ENCODE measurements at places on chromosomes 2 and 18.

GRCh38 chr2:157173740-157174184 is 83.7 kb upstream of the GALNT5 start:
- no peak overlapping the region for H3K4me3 ChIP-seq
- no peaks in the 10 kb centered on the region for H3K27me3 ChIP-seq
- peaks cover 6% of the 10 kb centered on the region for H3K4me1 ChIP-seq
- no peak overlapping the region for H3K27ac ChIP-seq
- DNase-seq = no peak
- no peaks in the 10 kb centered on the region for H3K36me3 ChIP-seq

DNA sequence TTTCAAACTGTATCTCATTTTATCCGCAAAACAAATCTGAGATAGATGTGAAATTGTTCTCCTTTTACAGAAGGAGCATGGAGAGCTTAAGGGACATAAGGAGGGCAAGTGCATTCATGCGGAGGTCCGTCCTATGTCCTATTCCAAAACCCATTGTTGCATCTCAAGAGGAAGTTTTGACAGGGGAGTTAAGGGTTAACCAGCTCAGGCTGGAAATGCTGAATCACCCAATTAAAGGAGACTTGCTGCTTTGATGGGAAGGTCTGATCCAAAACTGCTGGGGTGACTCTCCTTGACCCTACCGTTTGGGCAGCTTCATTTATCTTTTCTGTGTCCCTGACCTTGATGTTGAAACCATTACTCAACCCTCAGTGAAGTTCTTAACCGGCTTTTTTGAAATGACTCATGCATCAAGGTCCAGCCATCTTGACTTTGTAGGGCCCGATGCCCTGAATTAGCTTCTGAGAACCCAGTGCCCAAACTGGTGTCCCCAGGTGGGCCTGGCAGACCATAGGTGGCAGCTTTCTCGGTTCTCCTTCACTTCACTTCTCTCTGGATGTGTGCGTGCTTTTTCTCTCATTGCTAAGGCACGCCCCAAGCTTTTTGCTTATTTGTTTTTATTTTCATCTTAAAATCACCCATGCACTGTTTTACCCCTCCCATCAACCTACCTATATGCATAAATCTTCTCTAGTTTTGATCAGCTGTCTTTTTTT is 15.9 kb upstream of the TXNDC2 start:
- no peaks in the 10 kb centered on the region for H3K27me3 ChIP-seq
- H3K36me3 ChIP-seq = peaks cover 4% of the 10 kb centered on the region
- DNase-seq = no peak
- peak overlapping the region; percentile 46 for H3K4me3 ChIP-seq

DNA sequence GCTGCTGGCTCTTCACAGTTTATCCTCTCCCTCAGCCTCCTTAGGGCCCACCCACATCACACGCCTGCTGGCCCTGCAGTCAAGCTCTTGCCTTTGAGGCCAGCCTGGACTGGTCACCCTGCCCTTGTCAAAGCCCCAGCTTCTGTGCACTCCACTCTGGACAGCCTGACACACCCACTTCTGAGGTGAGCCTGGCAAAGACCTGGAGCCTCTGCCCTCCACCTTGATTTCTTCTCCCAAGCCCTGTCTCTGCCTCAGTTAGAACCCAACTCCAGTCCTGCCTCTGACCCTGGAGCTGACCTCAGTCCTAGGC is 37.0 kb upstream of the TAF1B start:
- H3K4me1 ChIP-seq = peaks cover 8% of the 10 kb centered on the region
- H3K27me3 ChIP-seq = no peaks in the 10 kb centered on the region
- no peak overlapping the region for H3K4me3 ChIP-seq
- H3K36me3 ChIP-seq = no peaks in the 10 kb centered on the region
- H3K27ac ChIP-seq = no peak overlapping the region

GRCh38 chr2:127176371-127177311 is 43.5 kb downstream of the CYP27C1 start:
- H3K27ac ChIP-seq = no peak overlapping the region
- peaks cover 7% of the 10 kb centered on the region for H3K27me3 ChIP-seq
- no peaks in the 10 kb centered on the region for H3K36me3 ChIP-seq
- H3K4me3 ChIP-seq = no peak overlapping the region
- peaks cover 17% of the 10 kb centered on the region for H3K4me1 ChIP-seq
- no peak for DNase-seq

DNA sequence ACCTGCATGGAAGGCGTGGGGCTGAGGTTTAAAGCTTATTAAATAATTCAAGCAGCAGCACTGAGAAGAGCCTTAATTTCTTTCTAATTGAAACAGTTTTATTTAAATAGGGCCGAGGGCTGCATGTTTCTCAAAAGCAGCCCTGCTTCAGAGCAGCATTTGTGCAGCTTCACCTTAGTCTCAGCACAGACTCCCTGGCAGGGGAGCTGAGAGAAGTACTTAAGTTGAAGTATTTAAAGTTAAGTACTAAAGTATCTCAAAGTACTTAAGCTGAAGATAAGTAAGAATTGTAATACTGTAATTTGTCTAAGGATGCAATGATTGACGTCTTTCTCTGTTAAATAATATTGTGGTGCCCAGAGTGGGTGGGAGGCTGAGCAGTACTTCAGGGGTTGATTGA is 31.4 kb downstream of the IMPA2 start:
- DNase-seq = no peak
- peaks cover 11% of the 10 kb centered on the region for H3K36me3 ChIP-seq
- H3K27ac ChIP-seq = no peak overlapping the region
- peaks cover 31% of the 10 kb centered on the region for H3K4me1 ChIP-seq
- H3K27me3 ChIP-seq = no peaks in the 10 kb centered on the region

DNA sequence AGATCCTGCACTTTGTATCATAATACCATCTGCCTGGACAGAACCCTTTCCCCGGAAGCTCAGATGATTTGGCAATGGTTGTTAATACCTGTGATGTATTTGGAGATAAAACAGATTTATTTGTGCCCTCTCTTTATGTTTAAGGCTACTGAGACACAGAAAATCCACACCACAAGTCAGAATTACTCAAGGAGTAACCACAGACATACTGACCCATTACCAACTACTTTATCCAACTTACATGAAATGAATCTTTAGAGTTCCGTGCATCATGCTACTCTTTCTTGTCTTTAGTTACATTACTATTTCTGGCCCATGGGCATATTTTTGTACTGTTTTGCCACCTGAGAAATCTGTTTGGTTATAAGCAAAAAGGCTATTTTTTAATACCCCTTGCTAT is 384.0 kb downstream of the STK39 start:
- no peak overlapping the region for H3K27ac ChIP-seq
- H3K4me1 ChIP-seq = peaks cover 15% of the 10 kb centered on the region

GRCh38 chr18:49757513-49758262 is 55.6 kb downstream of the ACAA2 start:
- no peaks in the 10 kb centered on the region for H3K36me3 ChIP-seq
- H3K27me3 ChIP-seq = peaks cover 3% of the 10 kb centered on the region
- DNase-seq = no peak

DNA sequence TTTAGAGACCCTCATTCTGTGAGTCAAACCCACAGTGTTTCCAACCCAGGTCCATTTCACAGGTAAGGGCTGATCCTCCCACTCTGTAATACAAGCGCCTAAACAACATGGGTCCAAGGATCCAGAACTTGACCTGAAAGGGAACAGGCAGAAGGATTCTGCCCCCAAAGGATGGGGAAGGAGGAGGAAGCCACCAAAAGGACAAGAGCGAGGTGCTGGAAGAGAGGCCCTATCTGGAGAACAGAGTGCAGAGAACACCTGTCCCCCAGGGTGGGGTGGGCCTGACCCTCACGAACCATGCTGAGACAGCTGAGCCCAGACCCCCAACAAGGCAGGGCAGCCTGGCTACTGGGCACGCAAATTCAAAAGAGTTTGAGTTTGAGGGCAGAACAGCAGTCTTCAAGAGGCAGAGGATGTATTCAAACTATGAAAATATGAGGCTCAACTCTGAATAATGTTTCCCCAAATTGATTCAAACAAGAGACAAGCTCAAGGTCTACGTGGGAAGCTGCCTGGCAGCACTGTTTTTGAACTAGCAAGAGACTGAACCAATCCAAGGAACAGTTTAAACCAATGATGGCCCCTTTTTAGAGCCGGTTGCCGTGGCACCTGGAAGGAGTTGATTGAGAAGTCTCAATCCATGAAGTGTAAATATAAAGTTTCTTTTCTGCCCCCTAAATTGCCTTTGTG is 212.7 kb downstream of the ALPK2 start:
- no peak overlapping the region for H3K27ac ChIP-seq
- peaks cover 6% of the 10 kb centered on the region for H3K27me3 ChIP-seq
- H3K36me3 ChIP-seq = no peaks in the 10 kb centered on the region
- no peak for DNase-seq
- H3K4me3 ChIP-seq = no peak overlapping the region

- no peak overlapping the region for H3K4me3 ChIP-seq
- H3K36me3 ChIP-seq = no peaks in the 10 kb centered on the region
- DNase-seq = no peak
- no peaks in the 10 kb centered on the region for H3K27me3 ChIP-seq
These were observed 6.8 kb upstream of the GALM start for GRCh38 chr2:38659115-38659514.

- no peak overlapping the region for H3K27ac ChIP-seq
- H3K4me3 ChIP-seq = no peak overlapping the region
- H3K36me3 ChIP-seq = peaks cover 6% of the 10 kb centered on the region
- DNase-seq = no peak
These were observed 21.6 kb upstream of the OTX1 start for GRCh38 chr2:63029058-63029457.

DNA sequence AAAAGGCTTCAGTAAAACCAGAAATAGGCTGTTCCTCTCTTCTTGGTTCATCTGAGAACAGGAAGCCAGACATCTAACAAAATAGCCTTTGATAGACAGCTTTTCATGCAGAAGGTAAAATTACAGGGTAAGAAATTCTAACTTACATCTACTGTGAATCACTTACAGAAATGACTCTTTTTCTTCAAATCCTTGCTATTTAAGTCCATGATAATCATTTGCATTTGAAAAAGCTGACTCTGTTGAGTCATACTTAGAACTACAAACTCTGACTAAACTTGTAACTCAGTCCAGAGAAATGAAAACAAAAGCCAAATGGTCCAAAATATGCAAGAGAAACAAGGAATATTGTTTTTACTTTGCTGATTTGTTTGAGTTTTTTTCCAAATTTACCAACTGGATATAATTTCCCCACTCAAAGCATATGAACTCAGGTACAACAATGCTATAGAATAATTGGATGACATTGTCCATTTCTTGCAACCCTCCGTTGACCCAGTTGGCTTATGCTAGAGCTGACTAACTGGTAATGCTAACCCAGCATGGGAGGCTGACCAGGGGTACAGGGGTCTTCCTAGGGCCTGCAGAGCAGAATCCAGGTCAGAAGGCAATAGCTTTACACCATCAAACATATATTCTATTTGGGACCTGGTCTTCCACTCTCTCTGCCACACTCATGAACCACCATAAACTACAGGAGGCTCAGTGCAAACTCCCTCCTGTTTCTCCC is 18.8 kb upstream of the MREG start:
- peaks cover 5% of the 10 kb centered on the region for H3K4me1 ChIP-seq
- peaks cover 7% of the 10 kb centered on the region for H3K36me3 ChIP-seq
- no peak overlapping the region for H3K27ac ChIP-seq

DNA sequence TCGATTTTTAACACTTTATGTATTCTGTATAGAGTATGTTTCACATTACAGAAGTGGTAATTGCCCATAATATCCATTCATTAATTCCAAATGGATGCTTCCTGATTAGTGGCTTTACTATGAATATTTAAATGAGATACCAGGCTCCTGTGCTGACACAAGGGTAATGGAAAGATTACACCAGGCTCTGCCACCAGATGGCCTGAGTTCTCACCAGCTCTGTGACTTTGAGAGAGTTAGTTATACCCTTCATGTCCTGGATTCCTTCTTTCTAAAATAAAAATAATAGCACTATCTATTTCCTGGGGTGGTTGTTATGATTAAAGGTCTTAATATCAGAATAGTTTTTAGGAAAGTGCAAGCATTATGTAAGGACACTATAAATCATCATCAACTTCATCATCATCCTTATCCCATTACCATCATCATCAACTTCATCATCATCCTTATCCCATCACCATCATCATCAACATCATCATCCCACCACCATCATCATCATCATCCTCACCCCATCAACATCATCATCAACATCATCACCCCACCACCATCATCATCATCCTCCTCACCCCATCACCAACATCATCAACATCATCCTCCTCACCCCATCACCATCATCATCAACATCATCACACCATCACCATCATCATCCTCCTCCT is 151.8 kb downstream of the DNER start:
- no peaks in the 10 kb centered on the region for H3K36me3 ChIP-seq
- no peak for DNase-seq
- no peaks in the 10 kb centered on the region for H3K4me1 ChIP-seq

DNA sequence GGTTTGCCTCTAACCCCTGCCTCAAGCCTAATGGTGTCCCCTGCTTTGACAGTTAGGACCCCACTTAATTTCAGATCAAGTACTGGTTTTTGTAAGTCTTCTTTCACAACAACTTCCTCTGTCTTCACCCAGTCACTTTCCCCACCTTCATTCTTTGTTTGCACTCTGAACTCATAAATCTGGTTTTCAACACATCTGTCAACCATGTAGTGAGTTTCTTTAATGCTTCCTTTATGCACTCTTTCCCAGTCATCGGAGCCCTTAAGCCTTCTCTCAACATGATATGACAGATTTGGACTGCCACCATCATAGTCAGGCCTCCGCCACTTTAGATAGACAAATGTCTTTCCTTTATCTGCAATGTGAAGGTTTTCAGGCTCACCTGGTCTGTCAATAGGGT is 109.1 kb downstream of the PLEKHA3 start:
- H3K27me3 ChIP-seq = no peaks in the 10 kb centered on the region
- no peak overlapping the region for H3K4me3 ChIP-seq
- DNase-seq = no peak
- no peak overlapping the region for H3K27ac ChIP-seq
- H3K36me3 ChIP-seq = peaks cover 45% of the 10 kb centered on the region

GRCh38 chr2:193868833-193869232 is 1674.1 kb upstream of the TMEFF2 start:
- H3K36me3 ChIP-seq = no peaks in the 10 kb centered on the region
- no peak overlapping the region for H3K4me3 ChIP-seq
- no peaks in the 10 kb centered on the region for H3K27me3 ChIP-seq
- no peak overlapping the region for H3K27ac ChIP-seq
- no peak for DNase-seq
- H3K4me1 ChIP-seq = no peaks in the 10 kb centered on the region

DNA sequence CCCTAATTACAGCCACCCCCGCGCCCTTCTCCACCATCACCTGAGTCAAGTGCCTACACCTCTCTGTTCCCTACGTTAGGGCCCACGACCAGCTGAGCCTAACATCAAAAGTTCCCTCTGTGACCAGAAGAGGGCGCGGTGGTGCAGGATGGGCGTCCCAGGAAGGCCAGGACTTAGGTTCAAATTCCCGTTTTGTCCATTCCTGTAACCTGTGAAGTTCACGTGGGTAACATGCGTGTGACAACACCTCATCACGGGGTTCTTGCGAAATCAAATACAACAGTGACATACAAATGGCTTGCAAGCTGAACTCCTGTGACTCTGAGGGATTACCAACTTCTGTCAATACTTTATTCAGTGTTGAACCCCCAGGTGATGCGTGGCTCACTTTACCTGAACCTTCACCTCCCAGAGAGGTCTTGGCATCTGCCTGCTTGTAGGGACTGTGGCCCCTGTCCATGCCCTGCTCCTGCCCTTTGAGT is 207.9 kb downstream of the ARL4C start:
- H3K27me3 ChIP-seq = no peaks in the 10 kb centered on the region
- no peak overlapping the region for H3K27ac ChIP-seq
- DNase-seq = peak; percentile 77
- no peak overlapping the region for H3K4me3 ChIP-seq

Data from type B pancreatic cell (in vitro differentiated cells).